HFFc6 (cell line): ENCODE measurements at places on chromosomes 4 and X. TPM values are rescaled to one million over a fixed set of nuclear protein-coding genes. Genes with fewer than 3 reads are reported as not detected.

The TMEM47 gene
- total RNA-seq: 84.4 to 115 TPM (median 99.4 TPM) in 3 replicates

DNA sequence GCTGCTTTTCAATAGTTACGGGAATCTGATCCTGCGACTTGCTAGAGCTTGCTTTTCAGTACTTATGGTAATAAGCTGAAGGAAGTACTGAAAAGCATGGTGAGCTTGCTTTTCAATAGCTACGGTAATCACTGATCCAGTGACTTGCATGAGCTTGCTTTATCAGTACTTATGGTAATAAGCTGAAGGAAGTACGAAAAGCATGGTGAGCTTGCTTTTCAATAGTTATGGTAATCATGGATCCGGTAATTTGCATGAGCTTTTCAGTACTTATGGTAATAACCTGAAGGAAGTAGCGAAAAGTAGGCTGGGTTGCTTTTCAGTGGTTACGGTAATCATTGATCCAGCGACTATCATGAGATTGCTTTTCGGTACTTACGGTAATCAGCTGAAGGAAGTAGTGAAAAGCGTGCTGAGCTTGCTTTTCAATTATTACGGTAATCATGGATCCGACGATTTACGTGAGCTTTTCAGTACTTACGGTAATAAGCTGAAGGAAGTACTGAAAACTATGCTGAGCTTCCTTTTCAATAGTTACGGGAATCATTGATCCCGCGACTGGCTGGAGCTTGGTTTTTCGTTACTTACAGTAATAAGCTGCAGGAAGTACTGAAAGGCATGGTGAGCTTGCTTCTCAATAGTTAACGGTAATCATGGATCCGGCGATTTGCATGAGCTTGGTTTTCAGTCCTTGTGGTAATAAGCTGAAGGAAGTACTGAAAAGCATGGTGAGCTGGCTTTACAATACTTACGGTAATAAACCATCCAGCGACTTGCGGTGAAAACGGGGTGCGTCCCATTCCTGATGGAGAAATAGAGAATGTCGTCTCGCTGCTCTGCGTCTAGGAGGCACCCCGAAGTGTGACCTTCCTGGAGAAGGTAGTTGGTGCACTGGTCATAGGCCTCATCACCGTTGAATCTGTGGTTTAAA is 6.5 kb downstream of the CRLF2 start:
- H3K4me1 ChIP-seq: peaks cover 28% of the 10 kb centered on the region
- DNase-seq: peak; percentile 86
- H3K4me3 ChIP-seq: peak overlapping the region; percentile 65
- no peak overlapping the region; the same call in 1 of the 2 replicates for H3K27ac ChIP-seq

GRCh38 chr4:76767983-76768382 is 130.0 kb downstream of the SOWAHB start:
- peaks cover 81% of the 10 kb centered on the region for H3K4me1 ChIP-seq
- peak overlapping the region; percentile 59 for H3K27ac ChIP-seq
- H3K36me3 ChIP-seq: peaks cover 57% of the 10 kb centered on the region

The AMTN gene
- not detected in 3 replicates for total RNA-seq
